ENCODE measurements at places on chromosomes 16 and 17.

DNA sequence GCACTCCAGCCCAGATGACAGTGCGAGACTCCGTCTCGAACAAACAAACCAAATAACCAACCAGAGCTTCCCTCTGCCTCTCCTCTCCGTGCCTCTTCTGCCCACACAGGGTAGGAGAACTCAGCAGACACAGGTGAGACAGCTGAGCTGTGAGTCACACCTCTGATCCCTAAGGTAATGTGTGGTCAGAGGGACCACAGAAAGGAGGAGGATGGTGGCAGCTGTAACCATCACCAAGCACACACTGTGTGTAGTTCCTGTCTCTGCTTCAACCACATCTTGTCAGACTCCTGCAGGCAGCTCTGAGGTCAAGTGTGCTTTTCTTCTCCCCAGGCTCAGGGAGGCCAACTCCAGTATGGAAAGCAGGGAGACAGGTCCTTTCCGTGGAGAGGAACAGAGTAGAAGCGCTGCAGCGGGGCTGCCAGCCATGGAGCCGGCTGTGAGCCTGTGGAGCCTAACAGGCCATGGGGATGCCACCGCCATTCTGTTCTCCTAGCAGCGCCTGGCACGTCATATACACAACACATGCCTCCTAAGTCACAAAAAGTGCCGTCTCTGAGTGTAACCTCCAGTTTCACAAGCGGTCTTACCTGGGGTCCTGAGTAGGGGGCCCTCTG is 7.1 kb downstream of the NUDT16L1 start:
- no peak for DNase-seq

- no peak for DNase-seq
Measured at GRCh38 chr16:19497176-19497575, 24.7 kb downstream of the GDE1 start.

- no peak for DNase-seq
Measured at GRCh38 chr17:35006961-35007360, 26.6 kb downstream of the LIG3 start.

DNA sequence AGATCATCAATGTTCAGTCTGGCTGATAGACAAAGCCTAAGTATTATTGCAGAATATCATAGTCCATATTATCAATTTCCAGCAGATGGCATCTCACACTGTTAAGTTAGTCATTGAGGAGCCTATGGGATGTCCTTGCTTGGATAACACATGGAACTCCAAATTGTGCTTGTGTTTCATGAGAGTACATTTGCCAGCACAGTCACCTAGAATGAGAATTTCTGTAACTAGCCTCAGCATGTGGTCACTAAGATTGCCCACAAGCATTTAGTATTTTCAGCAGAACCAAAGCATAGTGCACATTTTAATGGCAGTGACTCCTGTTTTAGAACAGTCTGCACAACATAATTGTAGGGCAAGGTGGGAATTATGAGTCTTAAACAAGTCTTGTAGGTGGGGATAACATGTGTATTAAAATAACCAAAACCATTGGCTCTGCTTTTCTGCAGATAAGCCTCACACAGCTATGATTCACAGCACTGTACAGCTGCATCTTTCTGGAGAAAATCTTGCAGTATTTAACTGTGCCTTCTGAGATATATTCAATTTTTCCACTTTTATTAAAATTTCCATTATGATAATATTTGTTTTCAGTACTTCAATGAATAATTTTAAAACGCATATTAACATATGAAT is 882.8 kb upstream of the SOX9 start:
- DNase-seq = peak; percentile 51

- no peak for DNase-seq
Measured at GRCh38 chr16:58039829-58040495, 14.4 kb downstream of the MMP15 start.

GRCh38 chr16:85029408-85029784 is 1.8 kb downstream of the KIAA0513 start:
- DNase-seq = peak; percentile 68

GRCh38 chr17:83195330-83196023 is 116.1 kb downstream of the METRNL start:
- DNase-seq = peak; percentile 84
